ENCODE measurements at places on chromosomes 12 and 14.
A peak's percentile ranks its signal among the peaks of the same experiment; 100 is the strongest.

GRCh38 chr14:56858422-56858821, 48.1 kb upstream of the OTX2 start:
- DNase-seq, result no peak

GRCh38 chr12:90268574-90268973, 559.9 kb upstream of the ATP2B1 start:
- no peak for DNase-seq

GRCh38 chr12:5648692-5649359, 216.9 kb downstream of the NTF3 start:
- DNase-seq, result no peak

- no peak for DNase-seq
Measured at GRCh38 chr14:36655963-36656686, 5.5 kb upstream of the PAX9 start.

- DNase-seq, result no peak
Measured at GRCh38 chr12:50058743-50059312, 1.4 kb downstream of the ASIC1 start.

GRCh38 chr12:127293507-127294310, 973.3 kb upstream of the TMEM132C start:
- DNase-seq, result no peak

DNA sequence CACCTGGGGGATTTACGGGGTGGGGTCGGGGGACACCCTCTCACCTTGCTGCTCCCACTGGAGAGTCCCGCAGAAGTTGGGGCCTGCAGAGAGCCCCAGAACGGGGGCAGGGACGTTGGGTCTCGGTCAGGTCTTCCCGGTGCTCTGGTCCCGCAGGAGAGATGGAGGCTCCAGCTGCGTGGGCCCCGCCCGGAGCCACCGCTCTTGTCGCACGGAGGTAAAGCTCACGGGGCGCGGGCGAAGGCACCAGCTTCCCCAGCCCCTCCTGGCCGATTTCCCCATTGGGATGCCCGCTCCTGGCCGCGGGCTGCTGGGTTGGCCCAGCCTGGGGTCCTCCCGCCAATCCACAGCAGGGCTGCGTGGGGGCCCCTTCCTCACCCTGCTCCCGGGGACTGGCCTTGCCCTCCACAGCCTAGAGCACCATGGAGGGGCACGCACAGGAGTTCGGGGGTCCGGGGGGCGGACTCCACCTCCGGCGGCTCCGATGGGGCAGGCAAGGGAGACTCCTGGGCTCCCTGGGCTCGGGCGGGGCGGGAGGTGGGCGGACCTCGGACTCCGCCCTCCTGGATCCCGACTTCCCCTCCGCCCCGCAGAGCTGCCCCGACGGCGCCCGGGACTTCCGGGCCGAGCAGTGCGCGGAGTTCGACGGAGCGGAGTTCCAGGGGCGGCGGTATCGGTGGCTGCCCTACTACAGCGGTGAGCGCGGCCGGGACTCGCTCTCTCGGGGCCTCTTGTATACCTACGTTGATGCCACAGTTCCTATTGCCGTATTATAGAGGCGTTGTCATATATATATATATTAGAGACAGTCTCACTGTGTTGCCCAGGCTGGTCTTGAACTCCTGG, 8.4 kb downstream of the PAPLN start:
- DNase-seq, result no peak

DNA sequence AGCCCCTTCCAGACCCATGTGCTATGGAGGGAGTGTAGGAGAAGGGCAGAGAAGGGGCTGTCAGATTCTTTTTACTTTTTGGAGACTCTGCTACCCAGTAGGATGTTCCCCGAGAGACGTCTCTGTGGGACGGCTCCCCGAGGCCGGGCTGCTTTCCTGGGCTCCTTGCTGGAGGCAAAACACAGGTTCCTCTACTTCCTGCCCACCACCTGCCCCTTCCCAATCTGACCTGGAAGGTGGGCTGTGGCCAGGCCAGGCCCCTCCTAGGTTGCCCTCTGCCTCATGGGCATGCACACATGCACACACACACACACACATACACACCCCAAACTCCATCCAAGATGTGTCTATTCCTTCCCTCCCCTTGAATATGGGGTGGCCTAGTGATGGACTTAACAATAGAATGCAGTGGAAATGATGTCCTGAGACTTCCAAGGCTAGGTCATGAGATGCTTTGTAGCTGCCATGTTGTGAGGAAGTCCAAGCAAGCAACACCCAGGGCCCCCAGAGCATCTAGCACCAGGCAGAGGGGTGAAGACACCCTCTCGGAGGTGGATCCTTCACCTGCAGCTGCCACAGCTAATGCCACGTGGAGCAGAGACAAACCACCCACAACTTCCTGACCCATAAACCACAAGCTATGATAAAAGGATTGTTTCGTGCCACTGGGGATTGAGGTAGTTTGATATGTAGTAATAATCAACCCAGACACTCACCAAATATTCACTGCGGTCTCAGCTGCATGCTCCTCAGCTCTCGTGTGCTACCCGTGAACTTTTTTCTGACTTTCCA, 1.6 kb upstream of the ASB2 start:
- no peak for DNase-seq

DNA sequence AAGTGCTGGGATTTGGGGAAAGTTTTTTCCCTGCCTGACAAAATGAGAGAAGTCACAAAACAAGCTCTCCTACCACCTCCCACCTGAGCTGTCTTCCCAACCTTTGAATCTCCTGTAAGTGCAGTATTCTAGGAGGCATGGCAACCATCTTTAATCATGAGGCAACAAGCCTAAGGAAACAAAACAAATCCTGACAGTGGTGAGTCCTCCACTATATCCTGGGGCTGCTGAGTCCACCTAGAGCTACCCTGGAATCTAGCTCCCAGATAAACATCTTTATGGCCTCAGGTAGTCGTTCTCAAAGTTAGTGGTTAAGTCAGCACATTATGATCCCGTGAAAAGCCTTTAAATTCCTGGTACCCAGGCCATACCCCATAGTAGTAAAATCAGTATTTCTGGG, 22.3 kb upstream of the ACTN1 start:
- DNase-seq, result no peak

- DNase-seq, result no peak
Measured at GRCh38 chr14:68285421-68286179, 466.0 kb downstream of the RAD51B start.

DNA sequence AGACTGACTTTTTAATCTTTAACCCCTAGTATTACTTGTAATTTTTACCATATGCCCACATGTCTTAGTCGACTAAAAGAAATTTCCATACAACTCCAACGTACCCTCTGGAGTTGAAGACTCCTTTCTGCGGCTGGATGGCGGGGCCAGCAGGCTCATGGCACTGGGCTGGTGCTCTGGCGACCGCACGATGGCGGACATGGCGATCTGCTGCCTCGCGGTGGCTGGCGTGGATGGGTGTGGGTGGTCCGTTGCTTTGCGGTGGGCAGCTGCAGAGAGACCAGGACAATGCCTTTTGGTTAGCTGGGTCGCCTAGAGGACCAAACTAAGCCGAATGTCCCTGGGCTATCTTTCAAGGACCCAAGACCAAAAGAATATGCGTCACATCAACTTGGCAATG, 50.2 kb downstream of the PRKAB1 start:
- DNase-seq, result no peak

- no peak for DNase-seq
Measured at GRCh38 chr14:101397206-101397605, 164.1 kb upstream of the DIO3 start.

GRCh38 chr14:69317102-69317755, 57.3 kb downstream of the GALNT16 start:
- DNase-seq, result peak; percentile 44

DNA sequence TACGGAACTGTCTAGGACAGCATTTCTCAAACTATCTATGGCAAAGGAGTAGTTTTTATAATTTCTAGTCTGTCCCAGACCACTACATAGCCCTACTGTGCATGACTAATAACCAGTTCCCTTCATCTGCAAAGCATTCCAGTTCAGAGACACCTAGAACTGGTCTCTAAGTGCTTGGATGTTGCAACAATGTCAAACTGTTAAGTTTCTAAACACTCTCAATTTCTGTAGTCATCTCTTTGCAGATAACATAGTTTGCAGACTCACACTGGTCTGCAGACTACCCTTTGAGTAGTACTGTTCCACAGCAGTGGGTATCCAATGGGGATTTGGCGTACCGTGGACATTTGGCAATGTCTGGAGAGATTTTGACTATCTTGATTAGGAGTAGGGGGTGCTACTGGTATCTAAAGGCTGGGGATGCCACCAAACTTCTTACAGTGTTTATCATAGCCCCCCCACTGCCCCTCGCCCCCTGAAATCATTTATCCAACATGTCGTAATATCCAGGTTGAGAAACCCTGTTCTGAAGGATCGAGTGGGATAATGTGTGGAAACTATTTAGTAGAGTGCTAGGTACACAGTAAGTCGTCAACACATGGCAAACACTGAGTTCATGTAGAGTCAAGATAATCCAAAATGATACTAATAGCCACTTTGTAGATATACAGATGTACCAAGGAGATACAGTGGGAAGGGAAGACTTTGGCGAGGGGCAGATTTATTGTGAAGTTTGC, 1.7 kb downstream of the C12orf76 start:
- no peak for DNase-seq

GRCh38 chr12:132873724-132874123, 13.7 kb downstream of the CHFR start:
- no peak for DNase-seq

DNA sequence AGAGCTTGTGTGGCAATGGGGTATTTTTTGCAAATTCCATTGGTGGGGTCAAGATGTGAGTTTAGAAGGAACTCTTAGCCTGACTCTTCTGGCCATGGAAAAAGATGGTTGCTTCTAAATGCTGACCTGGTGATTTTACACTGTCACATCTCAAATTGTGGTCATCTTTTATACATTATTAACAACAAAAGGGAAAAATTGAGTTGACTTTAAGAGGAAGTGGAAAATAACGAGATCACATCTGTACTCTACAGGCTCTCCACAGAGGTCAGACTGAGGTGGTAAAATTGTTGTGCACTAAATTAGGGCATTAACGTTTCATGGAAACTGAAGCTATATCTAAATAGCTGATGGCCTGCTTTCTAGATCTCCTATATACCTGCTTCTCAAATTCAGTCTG, 44.7 kb downstream of the PTPN11 start:
- no peak for DNase-seq

GRCh38 chr12:92278378-92278828, 132.8 kb upstream of the BTG1 start:
- DNase-seq, result no peak

DNA sequence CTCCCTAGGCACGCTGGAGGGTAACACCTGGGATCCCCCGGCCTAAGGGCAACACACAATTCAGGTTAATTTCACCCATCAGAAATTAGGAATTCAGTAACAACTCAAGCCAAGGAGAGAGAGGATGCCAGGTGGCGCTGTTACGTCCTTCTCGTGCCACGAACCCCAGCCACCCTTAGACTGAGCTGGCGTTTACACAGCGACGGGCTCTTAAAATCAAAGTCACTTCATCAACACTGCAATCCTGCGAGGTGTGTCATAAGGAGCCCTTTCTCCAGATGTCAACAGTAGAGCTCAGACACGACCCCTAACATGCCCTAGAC, 110.6 kb upstream of the TMEM132D start:
- no peak for DNase-seq

DNA sequence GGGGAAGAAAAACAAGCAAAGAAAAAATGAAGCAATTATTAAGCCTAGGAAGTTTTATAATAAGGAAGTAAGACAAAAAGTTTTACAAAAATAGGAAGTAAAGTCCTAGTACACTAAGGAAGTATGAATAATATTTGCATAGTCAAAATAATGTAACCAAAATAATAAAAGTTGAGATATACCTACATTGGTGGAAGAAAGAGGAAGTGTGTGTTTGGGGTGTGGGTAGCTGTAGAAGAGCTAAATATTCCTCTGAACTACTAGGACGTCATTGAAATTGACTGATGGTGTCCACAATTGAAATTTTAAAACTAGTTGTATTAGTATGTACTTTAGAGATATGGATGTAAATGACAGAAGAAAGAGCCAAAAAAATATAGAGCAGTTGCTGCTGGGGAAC, 228.4 kb upstream of the OTX2 start:
- DNase-seq, result no peak

DNA sequence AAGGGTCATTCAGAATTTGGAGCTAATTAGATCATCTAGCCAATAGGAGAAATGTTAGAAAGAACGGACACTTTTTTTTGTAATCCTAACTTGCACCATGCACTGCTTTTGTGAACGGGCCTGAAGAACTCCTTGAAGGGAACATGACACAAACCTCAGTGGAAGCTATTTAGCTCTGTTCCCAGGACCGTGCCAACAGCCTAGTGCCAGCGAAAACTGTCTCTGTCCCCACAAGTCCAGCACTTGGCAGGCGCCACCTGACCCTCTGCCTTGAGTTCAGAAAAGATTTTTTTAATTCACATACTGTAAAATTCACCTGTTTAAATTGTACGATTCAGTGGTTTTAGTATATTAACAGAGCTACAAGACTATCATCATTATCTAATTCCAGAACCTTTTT, 31.3 kb upstream of the KCNA5 start:
- no peak for DNase-seq

- no peak for DNase-seq
Measured at GRCh38 chr12:117587631-117588287, 226.3 kb upstream of the NOS1 start.

DNA sequence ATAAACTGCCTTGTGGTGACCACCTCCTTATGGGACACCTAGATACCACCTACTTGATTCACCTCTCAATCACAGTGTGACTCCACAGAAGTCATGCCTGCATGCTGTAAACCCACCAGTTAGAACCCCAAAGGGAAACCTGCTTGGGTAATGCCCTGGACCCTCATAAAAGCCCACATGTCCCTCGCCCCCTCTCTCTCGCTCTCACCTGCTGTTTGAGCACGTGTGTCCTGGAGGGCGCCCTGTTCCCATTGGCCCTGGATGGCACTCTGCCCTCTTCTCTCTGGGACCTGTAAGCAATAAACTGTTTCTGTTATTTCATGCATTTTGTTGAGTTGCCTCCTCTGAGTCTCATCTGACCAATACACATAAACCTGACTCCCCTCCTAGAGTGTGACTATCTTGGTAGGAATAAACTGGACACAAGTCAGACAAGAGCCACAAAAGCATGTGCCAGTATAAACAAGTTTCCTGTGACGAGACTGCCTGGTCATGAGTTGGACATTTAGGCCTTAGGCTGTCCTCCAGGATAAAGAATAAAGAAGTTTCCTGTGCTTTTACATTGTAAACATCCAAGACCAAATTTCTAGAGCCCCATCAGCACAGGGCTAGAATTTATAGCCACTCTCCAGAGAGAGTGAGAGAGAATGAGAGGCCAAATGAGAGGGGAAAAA, 8.6 kb downstream of the IFI27L2 start:
- no peak for DNase-seq

DNA sequence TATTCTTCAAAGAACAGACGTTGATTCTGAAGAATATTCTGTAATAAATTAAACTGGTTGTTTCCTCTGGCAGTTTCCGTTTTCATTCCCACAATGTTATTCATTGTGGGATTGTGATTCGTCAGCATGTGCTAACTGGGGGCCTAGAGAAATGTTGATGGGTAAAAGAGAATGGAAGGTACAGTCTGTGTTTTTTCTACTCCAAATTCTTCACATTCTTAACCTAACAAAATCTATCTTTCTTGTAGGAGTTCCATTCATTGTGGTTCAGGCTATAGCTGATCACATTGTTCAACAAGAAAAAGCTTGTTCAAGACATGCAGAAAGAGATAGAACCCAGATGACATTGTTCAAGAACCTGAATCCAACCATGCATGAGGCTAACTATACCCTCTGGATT, 5.9 kb downstream of the CD163 start:
- no peak for DNase-seq
